ENCODE measurements at places on chromosomes 12 and 14.

DNA sequence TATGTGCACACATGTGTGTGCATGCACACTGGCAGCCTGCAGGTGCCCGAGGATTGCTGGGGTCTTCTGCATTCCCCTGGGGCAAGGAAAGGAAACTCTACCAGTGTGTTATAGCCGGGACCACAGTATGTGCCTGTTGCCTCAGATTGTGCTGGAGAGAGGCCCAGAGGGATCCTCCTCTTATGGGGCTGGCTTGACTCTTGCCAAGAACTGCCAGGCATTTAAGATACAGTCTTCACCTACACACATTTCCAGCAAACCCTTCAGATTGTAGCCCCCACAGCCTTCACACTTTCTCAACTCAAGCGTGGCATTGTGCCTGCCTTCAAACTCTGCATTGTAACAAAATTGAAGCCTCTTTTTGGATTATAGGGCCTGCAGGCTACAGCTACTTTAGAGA is 176.7 kb upstream of the DYRK2 start:
- no peak for DNase-seq

- no peak for DNase-seq
Measured at GRCh38 chr12:116691636-116692035, 46.2 kb downstream of the SPRING1 start.

DNA sequence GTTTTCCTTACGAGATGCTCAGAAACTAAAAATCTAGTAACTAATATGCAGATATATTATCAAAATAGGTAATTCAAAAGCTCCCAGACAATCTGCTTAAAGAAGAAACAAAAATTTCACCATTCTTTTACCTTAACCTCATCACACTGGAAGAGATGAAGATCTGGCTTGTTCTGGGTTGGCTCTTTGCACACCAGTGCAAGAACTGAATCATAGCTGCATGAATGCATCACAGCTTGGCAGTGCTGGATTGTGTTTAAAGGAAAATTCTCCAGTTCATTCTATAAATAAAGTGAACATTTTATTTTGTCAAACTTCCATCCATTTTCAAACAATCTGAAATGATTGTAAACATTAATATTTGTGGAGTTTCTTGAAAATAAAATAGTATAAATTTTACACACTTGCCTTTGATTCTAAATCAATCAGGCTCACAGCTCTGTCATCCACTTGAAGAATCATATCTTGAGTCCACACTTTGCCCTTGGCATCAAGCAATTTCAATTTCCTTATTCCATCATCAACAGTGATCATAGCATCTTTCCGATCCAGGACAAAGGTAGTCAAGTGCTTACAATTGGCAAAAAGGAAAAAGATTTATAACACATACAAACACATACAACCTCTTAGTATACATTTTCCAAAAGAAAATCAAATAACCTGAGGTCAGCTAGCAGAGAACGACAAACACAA is 119.8 kb downstream of the EPS8 start:
- DNase-seq: no peak

- DNase-seq: no peak
Measured at GRCh38 chr12:64937452-64937851, 113.0 kb downstream of the TBC1D30 start.

DNA sequence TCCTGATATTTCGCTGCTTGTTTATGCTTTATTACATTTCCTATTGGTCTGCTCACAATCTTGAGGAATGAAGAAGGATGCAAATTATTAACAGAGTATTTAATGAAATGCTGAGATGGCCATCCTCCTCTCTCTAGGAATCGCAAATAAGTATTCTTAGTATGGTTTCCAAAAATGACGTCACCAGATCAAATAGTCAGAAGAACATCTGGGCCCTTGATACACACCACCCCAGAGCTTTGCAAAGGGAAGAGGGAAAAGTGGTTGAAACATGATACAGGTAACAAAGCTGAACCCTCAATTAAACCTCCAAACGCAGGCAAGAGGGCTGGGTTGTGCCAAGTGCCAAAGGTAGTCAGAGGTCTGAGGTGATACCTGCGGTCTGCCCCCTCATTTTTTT is 107.3 kb downstream of the BCL11B start:
- DNase-seq: no peak

DNA sequence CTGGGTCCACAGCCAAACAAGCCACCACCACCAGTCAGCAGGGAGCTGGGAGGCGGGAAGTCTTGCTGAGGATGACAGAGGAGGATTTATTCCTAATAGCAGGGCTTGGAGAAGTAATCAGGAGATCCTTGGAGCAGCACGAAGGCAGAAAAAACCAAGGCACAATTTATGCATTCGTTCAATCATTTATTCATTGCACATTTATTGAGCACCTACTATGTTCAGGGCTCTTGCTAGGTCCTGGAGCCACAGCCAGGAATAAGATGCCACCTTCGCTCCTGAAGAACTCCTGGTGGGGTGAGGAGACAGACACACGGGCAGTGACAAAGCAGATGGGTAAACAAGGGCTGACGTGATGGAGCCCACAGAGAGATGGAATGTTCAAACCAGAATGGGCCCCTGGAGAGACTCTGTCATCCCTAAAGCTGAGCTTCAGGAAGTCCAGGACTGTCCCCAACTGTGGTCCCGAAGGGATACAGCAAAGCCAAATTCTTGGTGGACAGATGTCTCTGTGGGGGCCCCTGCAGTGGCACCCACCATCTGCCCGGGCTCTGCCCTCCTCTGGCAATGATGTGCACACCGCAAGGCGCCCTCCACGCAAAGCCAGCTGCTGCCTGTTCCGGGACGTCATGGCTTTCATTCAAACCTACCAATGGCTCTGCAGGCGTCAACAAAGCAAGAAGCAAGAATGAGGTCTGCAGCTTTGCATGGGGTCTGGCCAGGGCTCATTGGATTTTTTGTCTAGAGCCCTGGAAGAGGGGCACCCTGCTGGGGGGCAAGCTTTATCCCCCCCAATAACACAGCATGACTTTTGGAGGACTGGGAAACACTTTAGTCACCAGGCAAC is 3.0 kb upstream of the TESC start:
- DNase-seq: no peak

DNA sequence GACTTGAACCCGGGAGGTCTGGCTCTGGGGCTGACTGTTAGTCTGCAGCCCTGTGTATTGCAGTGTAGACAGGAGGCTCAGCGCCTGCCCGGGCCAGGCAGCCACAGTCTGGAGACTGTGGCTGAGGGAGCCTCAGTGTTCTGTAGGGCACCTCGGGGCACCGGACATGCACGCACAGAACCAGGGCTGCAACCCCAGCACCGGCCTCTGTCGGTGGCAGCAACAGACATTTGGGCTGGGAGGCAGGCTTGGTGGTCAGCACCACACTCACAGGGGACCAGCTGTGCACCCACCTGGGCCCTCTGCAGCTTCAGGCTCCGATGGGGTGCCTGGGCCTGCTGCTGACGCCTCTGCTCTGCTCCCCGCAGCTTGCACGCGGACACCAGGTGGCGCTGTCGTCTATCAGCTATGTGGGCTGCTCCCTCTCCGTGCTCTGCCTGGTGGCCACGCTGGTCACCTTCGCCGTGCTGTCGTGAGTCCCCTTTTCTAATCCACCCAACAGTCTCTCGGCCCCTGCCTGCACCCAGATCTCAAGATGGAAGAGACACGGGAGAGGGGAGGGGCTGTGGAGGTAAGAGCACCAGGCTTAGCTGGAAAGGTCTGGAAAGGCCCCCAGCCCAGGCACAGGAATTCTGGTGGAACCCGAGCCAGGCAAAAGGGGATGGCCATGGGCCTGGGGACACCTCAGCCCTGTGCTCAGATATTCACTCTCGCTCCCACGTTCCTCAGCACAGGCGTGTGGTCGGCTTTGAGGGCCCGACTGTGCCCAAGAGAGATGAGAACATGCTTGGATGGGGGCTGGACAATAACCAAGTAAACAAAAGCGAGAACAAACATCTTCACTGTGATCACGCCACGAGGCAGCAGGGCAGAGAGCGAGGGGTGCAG is 151.0 kb downstream of the ADGRD1 start:
- DNase-seq: peak; percentile 29

GRCh38 chr12:9957834-9958233 is 13.4 kb upstream of the CLEC12A start:
- no peak for DNase-seq

DNA sequence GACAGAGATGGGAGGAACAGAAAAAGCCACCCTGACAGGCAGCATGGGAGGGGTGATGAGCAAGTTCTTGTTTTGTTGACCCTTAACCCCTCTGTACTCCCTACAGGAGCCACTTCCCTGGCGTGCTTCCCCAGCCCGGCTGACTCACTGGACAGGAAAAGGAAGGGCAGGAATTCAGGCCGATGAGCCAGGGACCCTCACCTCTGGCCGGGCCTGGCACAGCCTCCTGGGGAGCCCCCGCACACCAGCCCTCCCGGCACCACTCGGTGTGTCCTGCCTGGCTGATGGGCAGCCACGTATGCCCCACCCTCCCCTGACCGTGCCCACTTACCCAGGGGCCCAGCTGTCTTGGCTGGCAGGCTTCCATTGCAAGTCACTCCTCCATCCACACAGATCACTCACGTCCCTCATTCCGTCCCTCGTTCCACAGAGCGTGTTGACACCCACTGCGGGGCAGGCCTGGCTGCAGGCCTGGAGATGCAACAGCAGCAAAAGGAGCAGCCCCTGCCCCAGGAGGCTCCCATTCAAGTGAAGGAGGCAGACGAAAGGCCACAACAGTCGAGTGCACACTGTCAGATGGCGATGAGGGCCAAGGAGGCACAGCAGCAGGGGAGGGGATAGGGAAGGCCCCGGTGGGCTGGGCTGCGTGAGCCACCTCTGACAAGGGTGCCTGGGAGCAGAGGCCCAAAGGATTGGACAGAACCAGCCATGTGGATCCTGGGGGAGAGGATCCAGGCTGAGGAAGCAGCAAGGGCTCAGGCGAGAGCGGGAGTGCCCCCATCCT is 19.7 kb upstream of the CD9 start:
- no peak for DNase-seq

DNA sequence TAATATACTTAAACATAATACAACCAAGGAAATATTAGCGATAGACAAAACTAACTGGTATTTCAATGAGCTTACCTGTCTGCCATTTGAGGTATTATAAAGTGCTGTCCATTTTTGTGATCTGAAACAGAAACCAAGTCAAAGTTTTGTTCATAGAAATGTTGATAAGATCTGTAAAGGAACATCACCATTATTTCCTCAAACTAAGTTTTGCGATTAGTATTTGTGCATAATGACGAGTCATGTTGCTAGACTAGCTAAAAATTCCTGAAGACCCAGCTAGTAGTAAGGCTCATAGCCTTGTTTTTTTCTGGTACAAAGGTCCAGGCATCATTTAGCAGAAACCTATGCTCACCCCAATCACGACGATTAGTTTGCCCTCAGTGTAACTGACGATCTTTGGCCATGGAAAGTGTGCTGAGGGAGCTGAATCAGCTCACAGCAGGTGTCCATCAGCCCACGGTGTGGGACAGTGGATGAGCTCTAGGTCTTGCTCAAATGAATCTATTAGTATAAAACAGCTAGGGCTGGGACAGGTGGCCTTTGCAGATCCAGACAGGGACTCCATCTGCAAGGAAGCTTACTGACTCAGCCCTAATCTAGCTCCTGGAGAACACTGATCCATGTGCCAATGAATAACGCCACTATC is 28.7 kb downstream of the GIT2 start:
- no peak for DNase-seq

GRCh38 chr14:77221241-77221871 is 39.8 kb downstream of the TMEM63C start:
- no peak for DNase-seq

DNA sequence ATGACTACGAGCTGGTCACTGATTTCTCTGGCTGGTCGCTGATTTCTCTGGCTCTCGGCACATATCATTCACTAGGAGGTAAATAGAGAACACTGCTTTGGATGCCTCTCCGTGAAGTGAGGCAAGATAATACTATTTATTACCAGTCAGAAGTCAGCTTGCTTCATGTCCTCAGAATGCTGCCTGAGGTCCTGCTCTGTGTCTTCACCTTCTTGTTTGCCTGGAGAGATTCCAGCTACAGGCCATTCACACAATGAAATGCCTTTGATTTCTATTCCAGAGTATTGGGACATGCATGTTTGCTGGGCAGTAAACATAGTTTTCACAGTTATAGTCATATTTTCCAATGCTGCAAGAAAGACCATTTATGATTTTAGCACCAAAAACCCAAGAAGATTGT is 106.7 kb downstream of the AEBP2 start:
- DNase-seq: no peak

GRCh38 chr14:75010472-75011093 is 7.9 kb downstream of the EIF2B2 start:
- no peak for DNase-seq

DNA sequence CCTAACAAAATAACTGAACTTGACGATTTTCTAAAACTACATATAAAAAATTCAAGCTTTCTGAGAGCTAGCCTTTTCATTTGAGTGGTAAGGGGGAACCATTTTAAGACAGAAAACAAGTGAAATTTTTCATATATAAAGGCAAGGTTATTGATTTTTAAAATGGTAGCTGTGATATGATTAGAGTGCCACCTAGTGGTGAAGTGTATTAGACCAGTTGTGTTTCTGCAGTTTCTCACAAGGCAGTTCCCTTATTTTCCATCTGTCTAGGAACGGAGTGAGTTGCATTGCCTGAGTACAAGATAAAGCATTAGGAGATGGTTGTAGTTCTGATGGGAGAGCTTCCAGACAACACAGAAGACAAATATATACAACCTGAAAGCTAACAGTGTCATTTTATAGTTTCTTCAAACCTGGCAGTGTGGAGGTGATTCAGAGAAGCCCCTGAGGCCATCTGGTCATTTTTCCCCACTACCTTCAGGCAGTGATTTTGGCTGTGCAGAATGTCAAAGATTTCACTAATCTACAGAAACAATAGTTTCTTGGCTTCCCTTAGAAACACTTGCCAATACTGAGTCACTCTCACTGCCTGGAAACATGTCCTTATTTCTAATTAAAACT is 180.8 kb downstream of the C12orf50 start:
- peak; percentile 24 for DNase-seq

DNA sequence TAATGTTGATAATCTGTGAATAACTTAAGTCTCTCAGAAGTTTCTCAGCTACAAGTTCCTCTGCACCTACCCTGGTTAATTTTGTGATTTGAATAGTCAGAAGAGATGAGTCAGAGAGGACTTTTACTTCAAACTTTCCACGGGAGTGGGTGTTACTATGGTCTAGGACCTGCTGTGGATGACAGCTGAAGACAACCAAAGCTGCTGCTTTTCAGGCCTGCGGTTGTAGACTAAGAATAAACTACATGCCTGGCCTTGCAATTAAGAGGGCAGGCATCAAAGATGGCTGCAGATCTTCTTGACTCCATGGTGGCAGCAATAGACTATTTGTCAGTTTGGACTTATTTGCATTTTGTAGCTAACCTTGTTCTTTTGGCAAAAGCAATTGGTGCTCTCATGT is 227.1 kb upstream of the KRR1 start:
- DNase-seq: no peak

- no peak for DNase-seq
Measured at GRCh38 chr12:112029301-112029700, 16.1 kb downstream of the ERP29 start.

GRCh38 chr12:56034586-56035332 is 7.0 kb upstream of the RPS26 start:
- no peak for DNase-seq

- DNase-seq: no peak
Measured at GRCh38 chr14:74712499-74713394, at the start of the genes AREL1 and FCF1. Gene AREL1, minus strand, starts transcription at chr14:74713080. Its CDS starts 27,465 bp downstream, at chr14:74685615. Gene FCF1, plus strand, starts transcription at chr14:74713144. Its CDS starts 54 bp downstream, at chr14:74713198.
